ENCODE measurements at places on chromosomes 4 and X.

- DNase-seq, result no peak
Measured at GRCh38 chr4:110025056-110025455, 112.4 kb downstream of the EGF start.

DNA sequence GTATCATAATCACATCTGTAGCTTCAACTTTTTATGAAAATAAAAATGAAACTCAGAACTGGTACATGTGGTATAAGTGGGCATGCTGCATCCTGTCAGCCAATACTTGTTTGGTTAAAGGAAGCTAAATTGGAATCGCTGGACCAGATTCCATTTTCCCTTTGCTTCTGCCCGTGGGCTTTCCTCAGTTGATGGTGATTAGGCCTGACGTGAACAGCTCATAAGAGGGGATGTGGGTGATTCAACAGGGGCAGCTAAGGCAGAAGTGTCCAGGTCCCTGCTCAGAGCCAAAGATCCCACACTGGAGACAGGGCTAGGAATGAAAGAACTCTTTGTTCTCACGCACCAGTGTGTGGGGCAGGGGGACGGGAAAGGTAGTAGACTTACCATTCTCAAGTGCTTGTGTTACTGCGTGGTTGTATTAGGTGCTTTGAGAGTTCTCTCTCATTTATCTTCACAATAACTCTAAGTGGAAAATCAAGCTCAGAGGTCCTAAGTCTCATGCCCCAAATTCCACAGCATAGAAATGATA is 63.2 kb upstream of the GUCY1A1 start:
- DNase-seq, result no peak

- no peak for DNase-seq
Measured at GRCh38 chrX:67545893-67546495, 2.2 kb downstream of the AR start.

DNA sequence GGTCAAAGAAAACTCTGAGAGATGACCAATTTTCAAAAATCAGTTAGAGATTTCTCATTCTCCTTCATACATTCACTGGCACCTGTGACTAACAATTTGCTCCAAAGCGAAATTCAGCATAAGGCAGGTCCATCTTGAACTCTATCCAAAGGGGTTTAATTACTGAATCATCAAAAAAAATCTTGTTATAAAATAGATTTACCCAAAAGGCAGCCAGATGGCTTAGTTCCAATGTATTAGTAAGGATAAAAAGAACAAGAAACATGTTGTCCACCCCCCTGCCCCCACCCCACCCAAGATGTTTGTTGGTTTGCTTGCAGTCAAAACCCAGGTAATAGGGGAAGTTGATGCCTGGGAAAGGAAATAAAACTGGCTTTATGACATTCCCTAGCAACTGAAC is 200.3 kb downstream of the ANTXR2 start:
- DNase-seq, result no peak

GRCh38 chrX:11678158-11678557 is 12.4 kb upstream of the ARHGAP6 start:
- no peak for DNase-seq

DNA sequence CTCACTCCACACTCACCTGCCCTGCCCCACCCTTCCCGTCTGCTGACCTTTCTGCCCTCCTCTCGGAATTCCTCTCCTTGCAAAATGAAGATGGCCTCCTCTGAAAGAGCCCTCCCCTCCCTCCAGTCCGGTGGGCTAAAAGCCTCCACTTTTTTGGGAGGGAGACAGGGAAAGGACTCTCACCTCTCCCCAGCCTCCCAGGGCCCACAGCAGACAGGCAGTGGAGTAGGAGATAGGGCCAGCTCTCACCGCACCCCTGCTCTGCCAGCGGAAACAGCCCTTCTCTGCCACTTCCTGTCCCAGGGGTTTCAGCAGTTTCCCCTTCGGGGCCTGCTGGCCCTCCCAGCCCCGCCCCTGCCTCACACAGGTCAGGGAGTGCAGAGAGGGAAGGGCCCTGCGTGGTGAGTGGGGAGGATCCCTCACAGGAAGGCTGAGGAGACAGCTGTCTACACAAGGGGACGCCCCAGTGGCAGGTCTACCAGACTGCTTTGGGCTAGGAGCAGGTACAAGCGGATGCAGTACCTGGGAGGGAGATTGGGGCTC is 18.2 kb downstream of the ELF4 start:
- DNase-seq, result no peak

DNA sequence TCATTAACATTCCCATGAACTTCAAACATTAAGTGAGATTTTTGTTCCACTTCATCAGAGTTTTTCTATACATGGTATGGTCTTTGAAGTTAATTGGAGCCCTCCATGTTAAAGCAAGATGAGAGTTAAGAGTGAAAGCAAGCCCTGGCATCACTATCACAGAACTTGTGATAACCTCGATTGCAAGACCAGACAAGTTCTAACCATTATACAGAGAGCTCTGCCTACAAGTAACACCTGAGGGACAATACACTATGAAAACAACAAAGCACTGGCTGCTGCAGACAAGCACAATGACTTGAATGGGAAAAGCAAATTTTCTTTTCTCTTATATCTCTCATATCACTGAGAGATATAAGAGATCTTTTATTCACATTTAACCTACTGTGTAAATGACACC is 126.6 kb upstream of the GYPA start:
- no peak for DNase-seq

DNA sequence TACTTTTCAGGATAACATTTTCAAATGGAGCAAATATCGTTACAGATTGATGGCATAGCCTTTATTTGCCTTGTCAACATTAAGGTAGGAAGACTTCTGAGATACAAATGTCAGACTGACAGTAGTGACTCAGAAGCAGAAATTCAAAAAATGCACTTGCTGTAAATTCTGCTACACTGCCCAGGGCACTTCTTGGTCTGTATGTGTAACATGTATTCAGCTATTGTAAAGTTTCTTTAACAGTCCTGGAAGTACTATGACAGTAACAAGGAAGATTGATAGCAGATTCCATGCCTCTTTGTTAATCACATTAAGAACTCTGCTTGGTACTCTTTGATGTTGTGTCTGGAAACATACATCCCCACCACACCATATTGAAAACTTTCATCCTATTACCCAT is 69.6 kb upstream of the PCDH18 start:
- DNase-seq, result no peak

- DNase-seq, result peak; percentile 13
Measured at GRCh38 chrX:139851730-139852129, 81.1 kb downstream of the ATP11C start.

- no peak for DNase-seq
Measured at GRCh38 chr4:95209927-95210326, 338.8 kb downstream of the UNC5C start.

DNA sequence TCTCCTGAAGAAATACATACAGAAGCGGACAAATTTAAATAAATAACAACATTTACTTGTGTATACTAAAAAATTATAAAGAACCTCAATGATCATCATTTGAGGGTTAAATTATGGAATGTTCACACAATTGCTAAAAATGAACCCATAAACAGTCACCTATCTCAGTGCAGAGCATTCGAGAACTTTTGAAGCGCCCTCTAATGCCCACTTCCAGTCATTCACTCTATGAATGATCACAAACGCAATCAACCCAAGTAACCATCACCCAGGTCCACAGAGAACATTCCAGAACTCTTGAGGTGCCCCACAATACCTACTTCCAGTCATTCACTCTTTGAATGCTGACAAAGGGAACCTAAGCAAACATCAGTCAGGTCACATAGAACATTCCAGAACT is 103.5 kb upstream of the PLAC1 start:
- no peak for DNase-seq

Measured in smooth muscle cell of the brain vasculature (primary cell).